ENCODE measurements at places on chromosomes 4 and X.

DNA sequence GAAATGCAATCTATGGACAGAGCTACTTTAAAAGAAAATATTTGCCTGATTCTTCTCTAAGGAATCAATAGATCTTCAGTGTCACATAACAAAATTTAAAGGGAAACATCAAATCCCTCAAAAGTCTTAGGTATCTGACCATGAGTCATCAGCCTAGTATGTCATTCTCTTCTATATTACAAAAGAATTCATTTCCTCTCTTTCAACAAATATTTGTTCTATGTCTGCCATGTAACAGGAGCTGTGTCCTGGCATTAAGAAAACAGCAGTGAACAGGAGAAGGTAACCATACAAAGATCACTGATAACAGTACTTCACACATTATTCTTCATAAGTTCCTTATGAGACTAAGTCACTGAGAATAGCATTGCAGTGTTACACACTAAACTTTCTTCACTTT is 243.6 kb upstream of the DKK2 start:
- H3K36me3 ChIP-seq, result no peaks in the 10 kb centered on the region
- DNase-seq, result no peak
- no peak overlapping the region for H3K27ac ChIP-seq
- H3K4me1 ChIP-seq, result no peaks in the 10 kb centered on the region
- H3K27me3 ChIP-seq, result no peaks in the 10 kb centered on the region
- H3K4me3 ChIP-seq, result no peak overlapping the region

DNA sequence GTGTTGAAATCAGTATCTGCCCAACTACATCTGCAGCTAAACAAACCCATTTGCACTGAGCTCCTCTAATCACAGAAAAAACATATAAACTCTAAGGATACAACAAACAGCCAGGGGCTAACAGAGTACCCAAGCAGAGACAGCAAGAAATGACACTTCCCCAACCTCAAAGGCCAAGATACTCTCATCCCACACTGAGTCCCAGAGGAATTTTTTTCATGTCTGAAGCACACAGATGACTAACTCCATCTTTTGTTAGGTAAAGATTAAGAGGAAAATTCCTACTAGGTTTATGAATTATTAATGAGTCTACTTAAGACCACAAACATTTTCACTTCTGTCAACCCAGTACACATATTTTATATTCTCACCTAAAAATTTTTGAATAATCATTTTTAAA is 31.6 kb downstream of the SEPSECS start:
- H3K27me3 ChIP-seq, result no peaks in the 10 kb centered on the region
- no peaks in the 10 kb centered on the region for H3K36me3 ChIP-seq
- H3K4me3 ChIP-seq, result no peak overlapping the region

DNA sequence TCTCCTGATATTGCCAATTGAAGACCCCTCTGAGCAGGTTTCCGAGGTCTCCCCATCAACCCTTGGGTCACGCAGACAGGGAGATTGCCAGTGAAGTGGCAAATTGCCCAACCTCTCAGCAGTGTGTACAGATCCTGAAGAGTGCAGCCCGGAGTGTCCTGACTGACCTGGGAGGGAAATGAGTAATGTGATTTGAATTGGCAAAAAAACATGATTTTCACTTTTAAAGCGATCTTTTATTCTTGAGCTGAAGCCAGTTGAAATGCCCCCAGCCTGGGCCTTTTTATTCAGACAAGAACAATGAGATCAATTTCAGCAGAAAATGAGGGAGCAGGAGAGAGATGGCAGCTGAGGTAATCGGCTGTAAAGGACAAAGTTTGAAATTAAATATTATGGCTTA is 401.8 kb downstream of the RAPGEF2 start:
- no peaks in the 10 kb centered on the region for H3K4me1 ChIP-seq
- DNase-seq, result no peak
- H3K36me3 ChIP-seq, result no peaks in the 10 kb centered on the region
- H3K4me3 ChIP-seq, result no peak overlapping the region

GRCh38 chr4:189845145-189845846 is 95.4 kb upstream of the FRG1 start:
- H3K27ac ChIP-seq, result no peak overlapping the region
- no peaks in the 10 kb centered on the region for H3K27me3 ChIP-seq
- H3K4me1 ChIP-seq, result no peaks in the 10 kb centered on the region
- no peak for DNase-seq
- no peaks in the 10 kb centered on the region for H3K36me3 ChIP-seq

GRCh38 chrX:54530357-54530900 is 410 bp downstream of the GNL3L start:
- no peaks in the 10 kb centered on the region for H3K27me3 ChIP-seq
- peaks cover 10% of the 10 kb centered on the region for H3K4me1 ChIP-seq
- H3K4me3 ChIP-seq, result peak overlapping the region; percentile 93

DNA sequence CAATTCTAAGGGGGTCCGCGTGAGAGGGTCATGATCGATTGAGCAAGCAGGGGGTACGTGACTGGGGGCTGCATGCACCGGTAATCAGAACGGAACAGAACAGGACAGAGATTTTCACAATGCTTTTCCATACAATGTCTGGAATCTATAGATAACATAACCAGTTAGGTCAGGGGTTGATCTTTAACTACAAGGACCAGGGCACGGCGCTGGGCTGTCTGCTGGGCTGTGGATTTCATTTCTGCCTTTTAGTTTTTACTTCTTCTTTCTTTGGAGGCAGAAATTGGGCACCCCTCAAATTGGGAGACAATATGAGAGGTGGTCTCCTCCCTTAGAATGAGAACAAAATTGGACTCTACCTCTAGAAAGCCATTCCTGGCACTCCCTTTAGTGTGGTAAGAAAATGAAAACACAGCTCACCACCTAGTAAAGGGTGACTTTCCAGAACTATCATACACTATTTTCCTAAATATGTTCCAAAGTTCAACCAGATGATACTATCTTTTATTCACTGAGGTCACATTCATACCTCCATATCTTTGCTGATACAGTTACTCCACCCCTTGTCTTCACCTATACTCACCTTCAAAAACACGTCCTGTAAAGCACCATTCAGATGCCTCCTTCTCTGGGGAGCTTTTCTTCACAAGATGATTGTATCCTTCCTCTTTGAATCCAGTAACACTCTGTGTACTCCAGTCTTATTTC is 1058.3 kb upstream of the SLIT2 start:
- H3K27ac ChIP-seq, result no peak overlapping the region
- DNase-seq, result no peak
- no peaks in the 10 kb centered on the region for H3K4me1 ChIP-seq
- H3K4me3 ChIP-seq, result no peak overlapping the region

DNA sequence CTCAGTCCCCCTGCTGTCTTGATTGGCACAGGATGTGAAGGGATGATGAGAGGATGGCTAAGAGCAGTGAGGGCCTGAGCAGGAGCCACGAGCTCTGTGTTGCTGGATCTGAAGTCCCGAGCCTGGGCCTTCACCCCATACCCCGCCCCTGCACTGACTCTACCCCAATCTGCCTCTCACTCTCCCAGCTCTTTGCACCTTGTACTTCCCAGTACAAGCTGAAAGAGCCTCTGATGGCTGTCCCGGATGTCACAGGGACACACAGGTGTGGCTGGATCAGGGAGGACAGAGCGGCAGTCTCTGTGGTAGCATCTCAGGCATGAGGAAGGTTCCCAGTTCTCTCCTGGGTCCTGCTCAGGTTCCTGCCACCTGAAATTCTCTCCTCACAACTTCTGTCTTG is 103.6 kb downstream of the CHIC2 start:
- DNase-seq, result no peak
- no peaks in the 10 kb centered on the region for H3K27me3 ChIP-seq
- no peak overlapping the region for H3K4me3 ChIP-seq
- H3K4me1 ChIP-seq, result no peaks in the 10 kb centered on the region
- no peaks in the 10 kb centered on the region for H3K36me3 ChIP-seq
- H3K27ac ChIP-seq, result no peak overlapping the region

GRCh38 chr4:88275516-88275915 is 8.8 kb downstream of the PPM1K start:
- H3K4me1 ChIP-seq, result no peaks in the 10 kb centered on the region
- no peak overlapping the region for H3K4me3 ChIP-seq
- no peak for DNase-seq
- H3K27ac ChIP-seq, result no peak overlapping the region

DNA sequence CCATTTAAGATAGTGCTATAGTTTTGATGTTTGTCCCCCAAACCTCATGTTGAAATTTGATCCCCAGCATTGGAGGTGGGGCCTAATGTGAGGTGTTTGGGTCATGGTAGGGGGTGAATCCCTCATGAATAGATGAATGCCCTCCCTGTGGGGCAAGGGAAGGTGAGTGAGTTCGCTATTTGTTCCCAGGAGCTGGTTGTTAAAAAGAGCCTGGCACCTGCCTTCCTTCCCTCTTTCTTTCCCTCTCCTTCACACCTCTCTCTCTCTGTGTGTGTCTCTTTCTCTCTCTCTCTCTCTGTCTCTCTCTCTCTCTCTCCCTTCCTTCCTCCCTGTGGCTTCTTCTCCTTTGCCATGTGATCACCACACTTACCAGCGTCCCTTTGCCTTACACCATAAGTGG is 160.7 kb downstream of the AASDH start:
- H3K27me3 ChIP-seq, result no peaks in the 10 kb centered on the region
- no peaks in the 10 kb centered on the region for H3K36me3 ChIP-seq
- DNase-seq, result no peak
- no peak overlapping the region for H3K4me3 ChIP-seq
- H3K27ac ChIP-seq, result no peak overlapping the region

- no peak overlapping the region for H3K4me3 ChIP-seq
- no peak overlapping the region for H3K27ac ChIP-seq
- H3K27me3 ChIP-seq, result no peaks in the 10 kb centered on the region
- H3K4me1 ChIP-seq, result no peaks in the 10 kb centered on the region
- DNase-seq, result peak; percentile 93
Measured at GRCh38 chr4:166165829-166166420, 292.9 kb downstream of the TLL1 start.

- H3K27me3 ChIP-seq, result no peaks in the 10 kb centered on the region
- H3K27ac ChIP-seq, result no peak overlapping the region
- no peak overlapping the region for H3K4me3 ChIP-seq
- no peak for DNase-seq
- H3K4me1 ChIP-seq, result no peaks in the 10 kb centered on the region
Measured at GRCh38 chrX:150926791-150927190, 28.3 kb upstream of the CD99L2 start.

DNA sequence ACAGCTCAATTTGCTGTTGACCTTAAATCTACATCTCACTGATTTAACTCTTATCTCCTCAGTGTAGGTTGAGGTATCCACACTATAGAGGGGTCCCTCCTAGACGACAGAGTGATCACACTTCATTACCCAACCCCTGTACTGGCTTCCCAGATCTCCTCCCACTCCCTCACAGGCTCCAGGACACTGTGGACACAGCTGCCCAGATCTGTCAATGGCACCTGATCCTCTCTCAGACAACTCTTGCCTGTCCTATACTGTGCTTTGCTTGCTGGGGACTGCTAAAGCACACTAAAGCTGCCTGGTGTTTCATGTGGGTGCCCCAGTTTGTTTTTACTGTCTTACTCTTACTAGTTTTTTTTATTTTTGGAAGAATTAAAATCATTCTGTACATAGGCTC is 27.9 kb downstream of the RAB40AL start:
- H3K36me3 ChIP-seq, result no peaks in the 10 kb centered on the region
- no peaks in the 10 kb centered on the region for H3K4me1 ChIP-seq
- no peak overlapping the region for H3K4me3 ChIP-seq
- no peak for DNase-seq
- H3K27me3 ChIP-seq, result no peaks in the 10 kb centered on the region

Measured in kidney (tissue), 22 donors.